ENCODE measurements at places on chromosomes 1 and 21.

GRCh38 chr1:17304151-17304825 is 3.7 kb upstream of the PADI4 start:
- no peaks in the 10 kb centered on the region for H3K4me1 ChIP-seq
- peaks cover 11% of the 10 kb centered on the region for H3K27me3 ChIP-seq
- no peak overlapping the region for H3K27ac ChIP-seq

- H3K27me3 ChIP-seq = peaks cover 7% of the 10 kb centered on the region
- H3K4me1 ChIP-seq = peaks cover 12% of the 10 kb centered on the region
- no peak overlapping the region for H3K4me3 ChIP-seq
- H3K36me3 ChIP-seq = no peaks in the 10 kb centered on the region
- peak; percentile 54 for DNase-seq
- H3K27ac ChIP-seq = no peak overlapping the region
Measured at GRCh38 chr1:108533351-108534083, 26.4 kb upstream of the EEIG2 start.

DNA sequence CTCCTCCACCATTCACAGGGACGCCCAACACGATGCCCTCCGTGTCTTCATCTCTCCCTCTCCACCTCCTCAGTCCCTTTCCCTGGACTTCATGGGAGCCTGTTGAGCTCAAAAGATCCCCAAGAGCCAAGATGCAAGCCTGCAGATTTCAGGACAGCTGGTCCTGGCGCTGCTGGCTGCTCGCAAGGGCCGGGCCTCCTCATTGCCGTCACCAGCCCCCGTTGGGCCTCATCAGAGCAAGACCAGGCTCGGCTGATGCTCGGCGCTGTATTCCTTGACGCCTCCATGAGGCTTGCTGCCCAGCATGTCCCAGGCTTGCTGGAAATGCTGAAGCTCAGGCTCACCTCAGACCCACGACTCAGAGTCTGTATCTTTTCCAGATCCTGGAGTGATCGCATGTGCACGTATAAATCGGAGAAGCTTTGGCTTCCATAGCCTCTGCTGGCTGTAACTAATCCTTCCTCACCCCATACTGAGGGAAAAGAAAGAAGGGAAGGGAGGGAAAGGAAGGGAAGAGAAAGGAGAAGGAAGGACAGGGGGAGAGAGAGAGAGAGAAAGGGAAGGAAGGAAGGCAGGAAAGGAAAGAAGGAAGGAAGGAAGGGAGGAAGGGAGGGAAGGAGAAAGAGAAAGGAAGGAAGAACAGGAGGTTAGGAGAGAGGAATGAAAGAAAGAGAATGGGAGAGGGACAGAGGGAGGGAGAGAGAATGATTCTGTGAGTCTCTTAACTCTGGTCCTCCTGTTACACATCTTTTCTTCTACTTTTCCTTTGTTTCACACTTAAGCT is 94.6 kb downstream of the KCNJ15 start:
- no peaks in the 10 kb centered on the region for H3K36me3 ChIP-seq
- H3K27ac ChIP-seq = no peak overlapping the region
- H3K27me3 ChIP-seq = peaks cover 4% of the 10 kb centered on the region
- peaks cover 42% of the 10 kb centered on the region for H3K4me1 ChIP-seq
- no peak for DNase-seq

DNA sequence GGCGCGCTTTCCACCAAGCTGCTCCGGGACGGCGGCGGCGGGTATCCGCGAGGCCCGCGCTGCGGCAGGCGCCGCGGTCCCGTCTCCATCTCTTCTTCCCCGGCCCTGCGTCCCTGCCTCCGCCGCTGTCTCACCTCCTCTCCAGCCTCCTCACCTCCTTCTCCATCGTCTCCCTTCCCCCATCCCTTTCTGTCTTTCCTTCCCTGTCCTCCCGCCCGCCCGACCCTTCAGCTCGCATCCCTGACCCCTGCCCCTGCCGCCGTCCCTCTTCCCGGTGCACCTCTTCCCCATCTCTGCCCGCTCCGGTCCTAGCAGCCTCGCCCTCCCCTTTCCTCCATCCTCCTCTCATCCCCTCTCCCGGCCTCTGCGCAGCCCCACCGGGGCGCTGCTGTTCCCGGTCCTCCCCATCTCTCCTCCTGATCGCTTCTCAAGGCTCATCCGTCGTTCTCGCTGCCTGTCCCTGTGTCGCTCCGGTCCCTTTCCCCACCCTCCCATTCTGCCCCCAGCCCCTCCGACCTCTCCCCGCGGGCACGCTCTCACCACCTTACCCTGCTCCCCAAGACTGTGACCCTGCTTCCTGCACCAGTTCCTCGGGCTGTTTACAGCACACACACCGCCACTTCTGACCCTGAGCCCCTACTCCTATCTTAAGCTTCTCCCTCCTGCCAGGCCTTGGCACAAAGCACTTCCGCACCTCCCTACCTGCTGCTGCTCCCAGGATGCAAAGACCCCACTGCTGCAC is 760 bp upstream of the NPHP4 start:
- peak overlapping the region; percentile 86 for H3K4me3 ChIP-seq
- peak overlapping the region; percentile 88 for H3K27ac ChIP-seq
- no peaks in the 10 kb centered on the region for H3K27me3 ChIP-seq

DNA sequence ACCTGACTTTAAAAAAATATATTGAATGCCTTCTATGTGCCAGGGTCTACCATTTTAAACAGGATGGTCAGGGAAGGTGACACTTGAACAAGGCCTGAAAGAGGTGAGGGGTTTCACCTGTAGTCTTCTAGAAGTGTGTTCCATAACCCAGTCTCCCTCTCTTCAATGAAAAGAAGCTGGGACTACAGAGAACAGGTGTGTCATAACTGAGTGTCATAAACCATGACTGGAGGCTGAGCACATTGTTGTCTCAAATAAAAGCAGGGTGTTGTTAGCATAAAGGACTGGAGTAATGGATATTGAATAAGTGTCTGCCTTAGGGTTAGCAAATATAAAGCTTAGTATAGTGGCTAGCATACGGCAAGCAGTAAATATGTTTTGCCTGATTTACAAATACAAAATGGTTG is 65.4 kb downstream of the SYDE2 start:
- H3K4me3 ChIP-seq = no peak overlapping the region
- H3K4me1 ChIP-seq = no peaks in the 10 kb centered on the region
- no peaks in the 10 kb centered on the region for H3K27me3 ChIP-seq
- DNase-seq = no peak

- no peaks in the 10 kb centered on the region for H3K36me3 ChIP-seq
- H3K4me3 ChIP-seq = no peak overlapping the region
- no peak overlapping the region for H3K27ac ChIP-seq
- DNase-seq = no peak
- no peaks in the 10 kb centered on the region for H3K4me1 ChIP-seq
Measured at GRCh38 chr1:245365095-245366020, 210.6 kb downstream of the KIF26B start.

GRCh38 chr1:63152572-63152971 is 169.8 kb upstream of the FOXD3 start:
- no peaks in the 10 kb centered on the region for H3K36me3 ChIP-seq
- H3K27ac ChIP-seq = no peak overlapping the region
- no peak for DNase-seq
- no peaks in the 10 kb centered on the region for H3K4me1 ChIP-seq

GRCh38 chr1:182794676-182795201 is 5.2 kb downstream of the NPL start:
- DNase-seq = no peak
- H3K27me3 ChIP-seq = no peaks in the 10 kb centered on the region
- no peak overlapping the region for H3K4me3 ChIP-seq
- no peak overlapping the region for H3K27ac ChIP-seq
